ENCODE measurements at places on chromosomes 2 and 18. TPM values are rescaled to one million over a fixed set of nuclear protein-coding genes. Genes with fewer than 3 reads are reported as not detected.

The TTR gene
- not detected for total RNA-seq

The CAD gene
- total RNA-seq = 6.9 TPM

The SGPP2 gene
- 0.75 TPM for total RNA-seq

DNA sequence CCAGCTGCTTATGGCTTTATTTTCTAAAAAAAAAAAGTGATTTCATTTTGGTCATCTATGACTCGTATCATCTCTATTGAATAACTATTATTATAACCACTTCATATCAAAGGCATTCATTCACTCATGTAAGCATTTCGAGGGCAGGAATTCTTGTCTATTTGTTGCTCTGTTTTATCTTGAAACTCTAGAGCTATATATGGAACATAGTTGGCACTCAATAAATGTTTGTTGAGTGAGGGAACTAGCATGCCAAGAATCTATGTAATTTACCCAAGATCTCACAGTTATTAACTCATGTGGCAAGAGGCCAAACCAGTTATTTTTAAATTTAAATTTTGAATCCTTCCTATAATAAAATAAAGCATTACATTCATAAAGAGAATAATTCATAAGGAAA is 470.1 kb downstream of the TMX3 start:
- DNase-seq = no peak
- no peak overlapping the region for H3K27ac ChIP-seq
- no peaks in the 10 kb centered on the region for H3K36me3 ChIP-seq
- H3K27me3 ChIP-seq = no peaks in the 10 kb centered on the region

DNA sequence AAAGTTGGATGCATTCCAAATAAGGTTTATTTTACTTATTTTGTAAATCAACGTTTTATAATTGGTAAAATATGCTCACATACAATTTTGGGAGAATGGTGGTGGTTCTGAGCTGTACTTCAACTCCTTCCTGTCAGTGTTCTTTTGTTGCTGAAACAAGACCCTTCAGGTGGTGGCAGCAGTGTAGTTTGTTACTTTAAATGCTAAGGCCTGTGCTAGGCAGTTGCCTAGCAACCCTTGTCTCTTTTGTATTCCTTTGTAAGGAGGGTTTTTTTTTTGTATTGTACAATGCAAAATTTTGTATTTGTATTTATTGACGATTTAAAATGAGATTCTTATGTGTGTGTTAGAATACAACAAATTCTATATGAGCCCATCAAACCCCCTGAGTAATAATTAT is 166.0 kb upstream of the FAM98A start:
- DNase-seq = no peak
- H3K27me3 ChIP-seq = no peaks in the 10 kb centered on the region

The AQP12B gene
- not detected for total RNA-seq

- H3K36me3 ChIP-seq = no peaks in the 10 kb centered on the region
- no peak for DNase-seq
- no peaks in the 10 kb centered on the region for H3K27me3 ChIP-seq
- no peak overlapping the region for H3K4me3 ChIP-seq
- H3K4me1 ChIP-seq = no peaks in the 10 kb centered on the region
- H3K27ac ChIP-seq = no peak overlapping the region
These were observed 98.2 kb upstream of the HNMT start for GRCh38 chr2:137865954-137866540.

GRCh38 chr2:68831686-68832232 is 39.4 kb downstream of the BMP10 start:
- H3K27ac ChIP-seq = peak overlapping the region; percentile 85
- no peaks in the 10 kb centered on the region for H3K27me3 ChIP-seq
- no peak overlapping the region for H3K4me3 ChIP-seq
- peaks cover 39% of the 10 kb centered on the region for H3K4me1 ChIP-seq
- no peaks in the 10 kb centered on the region for H3K36me3 ChIP-seq

All from heart right ventricle (tissue), 16 donors.